ENCODE measurements at places on chromosomes 1 and 21. TPM values are rescaled to one million over a fixed set of nuclear protein-coding genes. Genes with fewer than 3 reads are reported as not detected.

DNA sequence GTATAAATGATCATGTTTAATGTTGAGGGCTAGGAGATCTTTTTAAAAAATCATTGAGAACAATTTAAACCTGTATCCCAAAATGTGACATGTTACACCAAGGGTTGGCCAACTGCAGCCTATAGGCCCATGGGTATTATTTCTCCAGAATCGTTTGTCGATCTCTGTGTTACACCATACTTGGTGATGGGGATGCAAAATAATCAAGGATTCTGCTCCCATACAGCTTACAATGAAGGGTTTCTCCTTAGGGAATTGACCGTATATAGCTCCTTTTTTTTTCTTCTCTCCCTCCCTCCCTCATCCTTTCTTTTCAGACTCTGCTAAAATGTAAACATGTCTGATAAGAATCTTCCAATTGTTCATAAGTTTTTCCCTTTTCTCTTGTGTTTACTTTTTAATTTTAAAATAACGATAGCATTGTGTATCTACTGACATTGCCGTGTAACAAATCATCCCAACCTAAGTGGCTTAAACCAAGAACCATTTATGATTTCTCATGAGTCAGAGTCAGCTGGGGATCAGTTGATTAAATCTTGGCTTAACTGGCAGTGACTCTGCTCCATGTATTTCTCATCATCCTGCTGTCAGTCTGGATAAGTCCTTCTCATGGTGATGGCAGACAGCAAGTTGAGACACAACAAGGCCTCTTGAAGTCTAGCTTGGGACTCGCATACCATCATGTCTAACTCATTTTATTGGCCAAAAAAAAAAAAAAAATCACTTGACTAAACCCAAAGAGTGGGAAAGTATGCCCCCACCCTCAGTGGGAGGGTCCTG, 48.0 kb downstream of the MARK1 start:
- no peaks in the 10 kb centered on the region for H3K36me3 ChIP-seq
- DNase-seq, result no peak
- H3K27ac ChIP-seq, result no peak overlapping the region

DNA sequence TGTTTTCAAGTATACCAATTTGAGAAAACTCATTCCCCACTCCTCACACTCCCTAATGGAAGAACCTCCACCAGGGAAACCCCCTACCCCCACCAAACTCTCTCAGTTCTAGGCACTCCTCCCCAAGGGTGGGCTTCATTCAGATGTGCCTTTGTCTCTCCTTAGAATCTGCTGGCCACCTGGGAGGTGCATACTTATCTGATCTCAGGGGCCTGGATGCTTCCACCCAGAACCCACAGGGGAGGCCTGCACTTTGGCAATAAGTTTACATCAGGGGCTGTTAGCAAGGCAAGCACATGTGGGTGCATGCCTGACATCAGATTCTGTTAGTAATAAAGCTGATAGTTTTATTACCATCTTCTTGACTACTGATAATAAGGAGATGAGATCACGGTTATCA, 32.5 kb upstream of the SLAMF9 start:
- DNase-seq, result peak; percentile 85
- H3K4me3 ChIP-seq, result no peak overlapping the region
- no peaks in the 10 kb centered on the region for H3K36me3 ChIP-seq
- no peaks in the 10 kb centered on the region for H3K4me1 ChIP-seq

GRCh38 chr1:82223091-82223490, 422.4 kb downstream of the ADGRL2 start:
- H3K27ac ChIP-seq, result no peak overlapping the region
- H3K36me3 ChIP-seq, result no peaks in the 10 kb centered on the region
- no peak overlapping the region for H3K4me3 ChIP-seq
- H3K27me3 ChIP-seq, result no peaks in the 10 kb centered on the region
- DNase-seq, result no peak

- H3K27ac ChIP-seq, result no peak overlapping the region
- H3K27me3 ChIP-seq, result no peaks in the 10 kb centered on the region
- DNase-seq, result no peak
- no peaks in the 10 kb centered on the region for H3K36me3 ChIP-seq
Observed at GRCh38 chr1:44707959-44708831, 22.8 kb downstream of the RNU5D-1 start.

- DNase-seq, result no peak
- peaks cover 76% of the 10 kb centered on the region for H3K4me1 ChIP-seq
- H3K36me3 ChIP-seq, result peaks cover 15% of the 10 kb centered on the region
- H3K4me3 ChIP-seq, result no peak overlapping the region
- H3K27ac ChIP-seq, result no peak overlapping the region
Observed at GRCh38 chr1:22090867-22091266, 38.4 kb downstream of the CDC42 start.

The PLA2G4A gene
- 4.5 TPM for total RNA-seq

The CLEC20A gene
- not detected for total RNA-seq

The GPR3 gene
- not detected for total RNA-seq

Measured in esophagus muscularis mucosa (tissue), 4 donors.